Right atrium auricular region (tissue), 2 donors: ENCODE measurements at places on chromosomes 5 and 9. TPM values are rescaled to one million over a fixed set of nuclear protein-coding genes. Genes with fewer than 3 reads are reported as not detected.

The ZNF367 gene
- total RNA-seq: 0.75 TPM

The FBP2 gene
- not detected for total RNA-seq

The KCNIP1 gene
- total RNA-seq: not detected

- no peaks in the 10 kb centered on the region for H3K27me3 ChIP-seq
- H3K4me3 ChIP-seq: no peak overlapping the region
- H3K27ac ChIP-seq: no peak overlapping the region
- no peaks in the 10 kb centered on the region for H3K36me3 ChIP-seq
Measured at GRCh38 chr5:143054480-143054941, 284.3 kb downstream of the ARHGAP26 start.
